A549 (cell line): ENCODE measurements at places on chromosomes 13 and 19.

- no peak for DNase-seq
Measured at GRCh38 chr13:49454388-49455006, 10.4 kb downstream of the SETDB2 start.

DNA sequence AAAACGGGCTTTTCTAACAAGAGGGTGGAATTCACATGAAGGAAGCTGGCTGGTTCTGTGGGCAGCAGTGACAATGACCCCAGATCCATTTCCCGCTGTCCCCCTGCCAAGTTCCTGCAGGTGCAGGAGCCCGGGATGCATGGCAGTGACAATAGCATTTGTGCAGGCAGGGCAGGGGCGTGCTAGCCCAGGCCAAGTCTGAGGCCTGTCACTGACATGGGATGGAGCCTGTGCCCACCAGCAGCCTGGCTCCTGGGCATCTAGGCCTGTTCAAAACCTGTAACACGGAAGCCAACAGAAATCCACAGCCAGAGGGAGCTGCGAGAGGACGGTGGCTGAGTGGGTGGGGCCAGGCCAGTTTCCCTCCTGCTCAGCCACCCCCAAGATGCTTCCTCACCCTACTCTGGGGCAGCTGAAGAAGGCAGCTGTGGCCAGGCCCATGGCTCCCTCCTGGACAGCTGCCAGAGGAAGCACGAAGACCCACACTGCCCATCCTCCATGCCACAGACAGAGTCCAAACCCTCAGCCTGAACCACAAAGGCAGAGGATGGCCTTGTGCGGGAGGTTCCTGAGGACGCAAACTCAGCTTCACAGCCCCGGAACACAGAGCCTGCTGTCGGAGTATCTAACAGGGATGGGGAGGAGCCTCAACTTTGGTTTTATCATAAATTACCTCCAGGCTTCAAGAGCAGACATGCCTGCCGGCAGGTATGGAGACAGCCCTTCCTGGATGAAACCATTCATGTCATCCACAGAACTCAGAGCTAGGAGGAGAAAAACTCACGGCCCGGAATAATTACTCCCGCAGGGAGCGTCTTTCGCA lies 74.0 kb downstream of the CEBPG start:
- DNase-seq: no peak

DNA sequence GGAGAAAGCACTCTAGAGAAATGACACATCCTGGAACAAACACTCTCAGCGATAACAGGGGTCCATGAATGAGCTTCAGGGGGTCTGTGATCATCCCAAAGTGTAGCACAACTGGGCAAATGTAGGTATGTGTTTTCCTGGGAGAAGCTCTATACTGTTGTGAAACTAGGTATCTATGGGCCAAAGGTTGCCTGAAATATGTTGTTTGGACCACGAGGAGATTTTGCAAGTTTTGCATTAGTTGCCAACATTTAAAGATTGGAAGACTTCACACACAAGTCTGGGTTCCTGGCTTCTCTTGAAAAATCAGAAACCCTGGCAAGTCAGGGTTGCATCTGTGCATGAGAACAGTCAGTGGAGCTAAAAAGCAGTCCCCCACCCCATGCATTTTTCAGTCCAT lies 26.7 kb upstream of the POU2F2 start:
- DNase-seq: no peak

GRCh38 chr13:98368019-98368418 lies 190.9 kb upstream of the RNF113B start:
- DNase-seq: no peak

GRCh38 chr19:6224308-6224675 lies 55.5 kb downstream of the MLLT1 start:
- DNase-seq: no peak

DNA sequence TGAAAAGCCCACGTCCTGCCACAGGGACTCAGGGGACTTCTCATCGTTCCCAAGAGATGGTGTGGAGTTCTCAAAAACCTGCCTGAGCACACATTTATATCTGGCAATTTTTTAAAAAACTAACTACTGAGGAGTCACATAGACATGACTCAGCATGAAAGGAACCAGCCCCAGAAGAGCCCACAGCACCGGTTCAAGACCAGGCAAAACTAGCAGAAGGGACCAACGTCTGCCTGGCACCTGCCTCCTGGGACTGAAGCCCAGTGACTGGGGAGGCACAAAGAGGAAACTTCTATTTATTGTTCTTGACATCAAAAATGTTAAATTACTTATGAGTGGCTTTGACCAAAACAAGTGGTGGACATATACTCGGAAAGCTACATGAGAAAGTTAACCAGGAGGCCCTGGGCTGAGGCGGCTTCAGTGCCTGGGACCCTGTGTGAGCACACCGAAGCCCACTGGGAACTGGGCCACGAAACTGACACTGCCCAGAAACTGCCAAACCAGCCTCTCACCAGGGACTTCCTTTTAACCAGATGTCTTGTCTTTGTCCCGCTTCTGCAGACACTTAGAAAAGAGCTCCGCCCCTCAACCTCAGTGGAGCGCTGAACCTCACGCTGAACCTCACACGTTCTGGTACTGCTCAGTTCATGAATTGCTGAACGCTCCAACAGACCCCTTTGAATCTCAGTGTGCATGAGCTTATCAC lies 25.7 kb downstream of the C13orf46 start:
- DNase-seq: no peak

GRCh38 chr13:20482275-20482761 lies 43.3 kb downstream of the CRYL1 start:
- DNase-seq: no peak

- no peak for DNase-seq
Measured at GRCh38 chr19:15464394-15465385, at the start of gene RASAL3. RASAL3 (minus strand) TSS chr19:15464544; CDS start chr19:15464358, 186 bp downstream.

DNA sequence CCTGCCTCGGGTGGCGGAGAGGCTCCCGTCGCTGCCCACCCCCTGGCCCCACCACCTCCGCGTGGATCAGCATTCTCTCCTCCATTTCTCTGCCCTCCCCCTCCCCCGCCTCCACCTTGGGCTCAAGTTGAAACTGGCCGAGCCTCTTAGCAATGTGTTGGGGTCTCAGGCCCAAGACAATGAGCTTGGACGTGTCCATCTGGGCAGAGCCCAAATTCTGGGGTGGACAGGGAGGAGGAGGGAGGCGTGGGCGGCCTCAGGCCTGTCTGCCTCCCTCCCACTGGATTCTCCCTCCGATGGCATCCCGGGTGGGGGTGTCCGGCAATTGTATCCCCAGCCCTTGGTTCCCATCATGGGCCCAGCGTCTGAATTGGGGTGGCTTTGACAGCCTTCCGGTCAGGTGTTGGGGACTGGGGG lies 1.2 kb downstream of the CELF5 start:
- DNase-seq: no peak

DNA sequence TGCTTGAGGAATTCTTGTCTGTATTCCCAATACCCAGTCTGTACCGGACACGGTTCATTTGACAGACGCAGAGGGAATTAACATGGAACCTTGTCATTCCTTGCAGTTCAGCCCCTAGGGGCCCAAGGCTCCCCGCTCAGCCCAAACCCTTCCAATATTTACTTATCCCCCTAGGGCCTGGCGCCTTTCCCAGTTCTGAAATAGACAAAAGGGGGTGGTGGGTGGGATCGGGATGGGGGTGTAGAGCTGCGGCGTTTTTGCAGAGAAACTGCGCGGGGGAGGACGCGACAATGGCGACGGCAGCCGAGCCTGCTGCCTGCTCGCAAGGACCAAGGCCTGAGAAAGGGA lies 583 bp downstream of the AKAP8L start:
- no peak for DNase-seq

DNA sequence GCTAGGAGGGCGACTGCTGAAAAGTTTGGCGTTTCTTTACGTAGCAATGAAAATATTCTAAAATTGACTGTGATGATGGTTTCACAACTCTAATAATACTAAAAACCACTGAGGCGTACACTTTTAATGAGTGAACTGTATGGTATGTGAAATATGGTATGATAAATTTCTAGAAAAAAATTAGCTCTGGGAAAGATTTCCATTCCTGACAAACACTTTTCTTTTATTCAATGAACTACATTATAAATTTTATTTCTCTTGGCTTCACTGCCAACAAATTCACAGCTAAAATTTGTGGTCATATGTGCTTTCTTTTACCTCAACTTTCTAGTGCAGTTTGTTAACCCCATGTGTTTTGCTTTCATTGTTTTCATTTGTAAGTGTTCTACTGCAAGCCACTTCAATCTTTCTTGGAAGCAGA lies 11.1 kb downstream of the ZC3H13 start:
- no peak for DNase-seq

DNA sequence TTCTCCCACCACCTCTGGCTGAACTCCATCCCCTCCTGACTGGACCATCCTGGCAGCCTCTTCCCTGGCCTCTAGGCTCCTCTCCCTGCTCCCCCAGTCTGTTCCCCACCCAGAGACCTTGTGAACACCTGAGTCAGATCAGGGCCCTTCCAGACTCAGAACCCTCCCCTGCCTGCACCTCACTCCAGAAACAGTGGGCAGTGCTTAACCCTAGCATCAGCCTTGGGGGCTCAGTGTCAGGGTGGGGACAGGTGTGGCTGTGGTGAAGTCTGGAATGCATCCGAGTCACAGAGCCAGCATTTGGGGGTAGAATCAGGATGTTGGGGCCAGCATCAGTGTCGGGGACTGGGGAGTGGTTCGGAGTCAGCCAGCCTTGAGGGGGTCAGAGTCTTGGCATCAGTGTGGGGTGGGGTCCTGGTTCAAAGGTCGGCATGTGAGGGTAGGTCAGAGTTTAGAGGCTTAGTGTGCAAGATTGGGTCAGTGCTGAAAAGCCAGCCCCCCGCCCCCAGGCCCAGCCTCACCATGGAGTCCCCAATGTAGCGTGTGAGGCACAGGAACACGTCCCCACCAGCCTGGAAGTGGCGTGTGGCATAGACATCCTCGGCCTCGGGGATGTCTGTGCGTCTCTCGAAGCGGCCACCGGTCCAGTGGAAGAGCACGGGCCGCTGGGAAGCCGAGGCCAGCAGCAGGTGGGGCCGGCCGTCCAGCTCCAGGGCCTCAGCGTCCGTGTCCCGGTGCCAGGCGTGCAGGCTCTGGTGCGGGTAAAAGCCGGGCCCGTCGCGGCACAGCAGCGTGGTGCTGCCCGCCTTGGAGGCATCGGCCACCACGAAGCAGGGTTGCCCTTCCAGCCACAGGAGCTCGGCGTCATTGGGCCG lies 8.9 kb downstream of the LGI4 start:
- no peak for DNase-seq

DNA sequence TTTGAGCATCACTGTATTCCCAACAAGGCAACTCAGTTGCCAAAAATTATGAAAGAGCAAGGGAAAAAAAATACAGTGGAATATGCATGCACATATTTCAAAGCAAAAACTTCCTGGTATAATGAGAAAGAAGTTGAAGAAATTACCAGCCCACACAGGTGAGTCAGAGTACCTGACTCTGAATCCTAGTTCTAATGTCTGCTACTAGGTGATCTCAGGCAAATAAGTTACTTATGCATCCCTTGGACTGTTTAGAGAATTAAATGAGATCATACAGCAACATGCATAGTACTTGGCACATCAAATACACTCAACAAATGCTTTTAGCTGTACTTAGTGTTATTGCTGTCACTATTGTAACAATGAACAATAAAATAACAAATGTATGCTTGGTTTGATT lies 144.9 kb downstream of the MIPEP start:
- no peak for DNase-seq

GRCh38 chr13:32947411-32948276 lies 68.6 kb upstream of the KL start:
- no peak for DNase-seq

DNA sequence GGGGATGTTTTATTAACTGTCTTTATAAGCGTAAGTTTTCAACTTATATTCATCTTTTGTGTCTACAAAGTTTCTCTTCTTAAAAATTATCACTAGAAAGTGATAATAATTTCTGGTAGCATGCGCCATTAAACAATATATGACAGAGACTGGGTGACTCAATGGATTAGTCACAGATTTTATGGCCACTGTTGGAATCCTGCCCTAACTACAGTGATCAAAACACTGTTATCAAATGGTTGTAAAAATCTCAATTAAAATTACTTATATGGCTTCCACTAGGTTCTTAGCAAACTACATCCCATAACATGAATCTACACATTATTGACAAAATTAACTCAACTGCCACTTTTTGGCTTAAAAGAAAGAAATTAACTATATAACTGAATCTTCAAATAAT lies 350.0 kb downstream of the DACH1 start:
- DNase-seq: no peak

- no peak for DNase-seq
Measured at GRCh38 chr13:27559719-27560118, 60.6 kb downstream of the LNX2 start.

- DNase-seq: peak; percentile 29
Measured at GRCh38 chr13:113976711-113977684, 3.1 kb upstream of the C13orf46 start.

DNA sequence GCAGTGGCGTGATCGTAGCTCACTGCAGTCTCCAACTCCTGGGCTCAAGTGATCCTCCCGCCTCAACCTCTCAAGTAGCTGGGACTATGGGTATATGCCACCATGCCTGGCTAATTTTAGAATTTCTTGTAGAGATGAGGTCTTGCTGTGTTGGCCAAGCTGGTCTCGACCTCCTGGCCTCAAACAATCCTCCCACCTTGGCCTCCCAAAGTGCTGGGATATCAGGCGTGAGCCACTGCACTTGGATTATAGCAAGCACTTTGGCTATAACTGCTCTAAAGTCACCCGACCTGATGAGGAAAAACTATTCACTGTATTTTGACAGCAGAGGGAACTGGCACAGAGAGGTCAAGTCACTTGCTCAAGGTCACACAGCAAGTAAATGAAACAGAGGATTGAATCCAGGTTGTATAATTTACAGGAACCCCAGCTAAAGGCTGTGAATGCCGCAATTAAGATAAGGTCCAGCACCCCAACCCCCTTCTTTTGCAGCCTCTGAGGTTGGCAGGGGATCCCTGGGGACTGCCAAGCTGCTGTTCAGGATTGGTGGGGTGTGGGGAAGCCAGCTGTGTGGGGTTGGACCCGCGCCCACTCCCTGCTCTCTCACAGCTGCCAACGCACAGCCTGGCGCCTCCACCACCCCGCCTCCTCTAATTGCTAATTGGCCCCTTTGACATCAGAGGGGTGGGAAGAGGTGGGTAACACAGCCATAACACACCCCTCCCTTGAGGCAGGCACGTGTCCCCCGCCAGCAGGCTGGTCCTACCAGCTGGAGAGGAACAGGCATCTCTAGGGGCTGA lies 6.0 kb downstream of the TMIGD2 start:
- no peak for DNase-seq

DNA sequence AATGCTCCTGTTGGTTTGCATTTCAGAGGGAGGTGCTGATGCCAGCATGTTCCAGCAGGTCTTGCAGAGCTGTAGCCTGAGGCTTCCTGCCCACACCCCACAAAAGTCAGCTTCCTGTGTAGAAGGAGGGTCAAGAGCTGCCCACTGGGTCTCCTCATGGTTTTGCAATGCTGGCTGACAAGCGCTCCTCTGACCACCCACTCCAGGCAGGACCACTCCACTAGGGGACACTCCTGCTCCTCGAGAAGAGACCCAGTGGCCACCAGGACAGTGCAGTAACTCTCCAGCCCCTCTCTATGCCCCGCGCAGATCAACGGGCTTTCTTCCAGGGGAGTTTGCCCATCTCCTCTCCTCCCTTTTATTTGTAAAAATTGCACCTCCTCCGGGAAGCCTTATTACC lies 72.9 kb upstream of the UQCRFS1 start:
- no peak for DNase-seq

DNA sequence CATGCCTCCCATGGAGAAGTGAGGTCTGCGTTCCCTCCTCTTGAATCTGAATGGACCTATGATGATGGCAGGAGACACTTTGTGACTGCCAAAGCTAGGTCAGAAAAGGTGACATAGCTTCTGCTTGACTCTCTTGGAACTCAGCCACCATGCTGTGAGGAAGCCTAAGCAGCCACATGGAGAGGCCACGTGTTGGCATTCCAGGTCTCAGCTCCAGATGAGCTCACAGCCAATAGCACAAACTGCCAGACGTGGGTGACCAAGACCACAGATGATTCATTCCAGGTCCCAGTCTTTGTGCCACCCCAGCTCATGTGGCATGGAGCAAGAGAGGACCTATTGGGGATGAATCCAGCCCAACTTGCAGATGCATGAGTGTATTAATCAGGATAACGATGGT lies 8.7 kb upstream of the GGACT start:
- no peak for DNase-seq
